Peyer's patch (tissue), 4 donors: ENCODE measurements at places on chromosomes 16 and 17.

DNA sequence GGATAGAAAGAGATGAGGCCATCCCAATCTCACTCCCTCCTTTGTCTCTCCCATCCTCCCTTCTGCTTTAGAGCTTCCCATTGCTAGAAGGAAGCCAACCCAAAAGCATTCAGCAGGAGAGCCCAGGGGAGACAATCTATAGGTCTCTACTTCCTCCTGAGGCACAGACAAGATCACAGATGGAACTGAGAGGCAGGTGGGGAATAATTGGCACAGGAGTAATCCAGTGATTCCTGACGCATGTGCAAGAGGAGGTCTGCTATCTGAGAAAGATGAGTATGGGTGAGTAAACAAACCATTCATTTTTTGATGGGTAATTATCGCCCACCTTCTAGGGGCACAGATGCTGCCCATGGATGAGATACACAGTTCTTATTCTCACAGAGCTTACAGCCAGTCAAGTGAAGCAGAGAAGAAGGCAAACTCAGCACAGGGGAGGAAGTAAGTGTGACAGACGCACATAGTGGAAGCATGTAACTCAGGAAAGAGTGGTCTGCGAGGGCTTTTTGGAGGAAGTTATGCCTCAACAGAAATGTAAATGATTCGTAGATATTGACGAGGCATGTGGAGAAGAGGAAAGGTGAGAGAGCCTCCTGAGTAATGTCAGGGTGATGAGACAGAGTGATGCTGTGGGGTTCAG, 88.9 kb upstream of the HLF start:
- DNase-seq, result no peak

- no peak for DNase-seq
These were observed 9.8 kb downstream of the OTOP3 start for GRCh38 chr17:74945543-74945942.

- peak; percentile 31 for DNase-seq
These were observed 43.3 kb downstream of the BCAS3 start for GRCh38 chr17:60720763-60721531.

GRCh38 chr16:85348065-85348840, 236.0 kb upstream of the CIBAR2 start:
- no peak for DNase-seq

DNA sequence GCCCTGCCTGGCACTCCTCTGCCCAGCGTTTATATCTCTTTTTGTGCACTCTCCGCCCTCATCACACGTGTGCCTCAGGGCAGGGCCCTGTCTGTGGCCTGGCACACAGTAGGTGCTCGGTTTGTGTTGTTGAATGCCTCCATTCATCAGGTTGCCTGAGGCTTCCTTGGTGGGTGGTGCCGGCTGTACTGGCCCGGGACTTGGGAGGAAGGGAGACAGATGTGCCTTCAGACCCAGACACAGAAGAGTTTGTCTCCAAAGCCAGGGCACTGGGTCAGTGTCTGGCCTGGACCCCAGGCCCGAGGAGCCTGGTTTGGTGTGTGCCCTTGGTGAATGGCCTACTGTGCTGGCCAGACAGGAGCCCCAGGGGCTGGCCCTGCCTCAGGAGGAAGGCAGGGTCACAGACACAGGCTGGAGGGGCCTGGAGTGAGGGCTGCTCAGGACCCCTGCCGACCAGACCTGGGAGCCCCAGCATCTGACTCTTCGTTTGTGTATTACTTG, 71.6 kb downstream of the RAI1 start:
- DNase-seq, result no peak

DNA sequence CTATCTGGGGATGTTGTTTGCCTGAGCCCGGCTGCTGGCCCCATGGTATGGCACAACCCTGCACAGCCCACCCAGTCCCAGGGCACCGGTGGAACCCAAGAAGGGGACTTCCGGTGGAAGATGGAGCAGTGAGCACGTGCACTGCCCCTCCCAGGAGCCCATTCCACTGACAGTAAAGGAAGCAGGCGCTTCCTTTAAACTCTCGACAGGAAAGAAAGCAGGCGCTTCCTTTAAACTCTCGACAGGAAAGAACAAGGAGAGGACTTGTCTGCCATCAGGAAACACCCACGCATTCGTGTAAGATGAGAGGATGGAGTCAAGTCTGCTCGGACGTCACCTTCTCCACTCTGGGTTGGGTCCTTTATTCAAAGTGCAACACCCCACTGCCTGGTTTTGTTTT, 53.7 kb downstream of the IL21R start:
- DNase-seq, result no peak

DNA sequence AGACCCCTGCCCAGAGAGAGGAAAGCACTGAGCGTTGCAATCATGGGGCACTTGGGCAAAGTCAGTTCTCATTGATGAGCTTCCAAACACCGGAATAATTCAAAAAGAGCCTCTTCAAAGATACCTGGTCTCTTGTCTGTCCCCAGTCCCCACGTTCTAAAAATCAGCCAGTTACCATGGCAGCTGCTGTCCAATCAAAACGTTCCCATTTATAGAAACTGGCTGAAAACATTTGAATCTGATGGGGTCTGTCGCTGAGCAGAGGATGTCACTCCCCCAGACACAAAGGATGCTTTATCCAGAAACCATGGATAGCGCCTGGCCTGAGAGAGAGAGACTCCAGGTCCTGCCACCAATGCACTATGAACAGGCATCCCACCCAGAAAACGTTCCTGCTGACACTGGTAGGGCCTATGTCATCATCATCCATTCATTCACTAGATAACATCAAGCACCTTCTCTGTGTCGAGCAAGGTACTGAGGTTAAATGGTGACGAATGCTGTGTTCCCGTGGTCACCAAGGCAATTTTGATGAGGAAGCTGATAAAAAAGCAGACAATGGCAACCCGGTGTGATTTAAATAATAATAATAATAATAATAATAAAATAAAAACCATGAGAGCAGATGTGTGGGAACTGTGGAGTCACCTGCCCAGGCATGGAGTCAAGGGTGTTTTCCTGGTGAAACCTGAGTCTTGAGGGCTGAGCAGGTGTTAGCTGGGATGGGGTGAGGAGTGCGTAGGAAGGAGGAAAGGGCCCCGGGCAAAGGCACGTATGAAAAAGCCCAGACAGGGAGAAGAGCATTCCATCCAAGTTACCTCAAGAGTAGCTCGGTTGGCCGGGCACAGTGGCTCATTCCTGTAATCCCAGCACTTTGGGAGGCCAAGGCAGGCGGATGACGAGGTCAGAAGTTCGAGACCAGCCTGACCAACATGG, 19.0 kb upstream of the CALB2 start:
- no peak for DNase-seq

DNA sequence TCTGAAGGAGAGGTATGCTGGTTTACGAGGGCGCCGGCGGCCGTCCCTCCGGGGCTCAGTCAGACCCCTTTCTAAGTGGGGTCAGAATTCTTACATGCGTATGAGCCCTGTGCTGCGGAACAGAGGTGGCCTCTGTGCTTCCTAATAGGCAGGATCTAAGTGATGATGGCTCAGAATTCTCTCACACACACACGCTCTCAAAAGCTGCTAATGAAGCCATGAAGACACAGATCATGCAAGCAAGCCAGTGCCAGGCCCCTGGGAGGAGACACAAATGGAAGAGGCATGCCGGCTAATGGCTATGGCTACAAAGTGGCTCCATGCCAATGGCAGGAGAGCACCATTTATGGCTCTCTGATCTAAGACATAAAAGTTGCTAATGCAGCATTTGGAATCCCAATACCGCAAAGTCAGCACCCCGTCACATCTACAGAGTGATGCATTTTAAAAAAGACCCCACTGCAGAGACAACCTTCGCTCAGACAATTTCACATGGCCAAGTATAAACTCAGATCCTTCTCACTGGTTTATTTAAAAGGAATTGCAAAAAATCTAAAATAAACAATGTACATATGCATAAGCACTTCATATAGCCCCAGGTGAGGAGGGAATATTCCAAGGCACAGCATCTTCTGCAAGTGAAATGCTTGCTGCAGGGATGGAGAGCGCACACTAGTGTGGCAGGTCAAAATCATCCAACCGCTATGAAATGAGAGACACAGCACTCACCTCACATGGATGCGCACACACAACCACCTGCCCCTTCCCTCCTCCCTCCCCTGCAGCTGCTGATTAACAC, 24.5 kb downstream of the NPLOC4 start:
- DNase-seq, result no peak

DNA sequence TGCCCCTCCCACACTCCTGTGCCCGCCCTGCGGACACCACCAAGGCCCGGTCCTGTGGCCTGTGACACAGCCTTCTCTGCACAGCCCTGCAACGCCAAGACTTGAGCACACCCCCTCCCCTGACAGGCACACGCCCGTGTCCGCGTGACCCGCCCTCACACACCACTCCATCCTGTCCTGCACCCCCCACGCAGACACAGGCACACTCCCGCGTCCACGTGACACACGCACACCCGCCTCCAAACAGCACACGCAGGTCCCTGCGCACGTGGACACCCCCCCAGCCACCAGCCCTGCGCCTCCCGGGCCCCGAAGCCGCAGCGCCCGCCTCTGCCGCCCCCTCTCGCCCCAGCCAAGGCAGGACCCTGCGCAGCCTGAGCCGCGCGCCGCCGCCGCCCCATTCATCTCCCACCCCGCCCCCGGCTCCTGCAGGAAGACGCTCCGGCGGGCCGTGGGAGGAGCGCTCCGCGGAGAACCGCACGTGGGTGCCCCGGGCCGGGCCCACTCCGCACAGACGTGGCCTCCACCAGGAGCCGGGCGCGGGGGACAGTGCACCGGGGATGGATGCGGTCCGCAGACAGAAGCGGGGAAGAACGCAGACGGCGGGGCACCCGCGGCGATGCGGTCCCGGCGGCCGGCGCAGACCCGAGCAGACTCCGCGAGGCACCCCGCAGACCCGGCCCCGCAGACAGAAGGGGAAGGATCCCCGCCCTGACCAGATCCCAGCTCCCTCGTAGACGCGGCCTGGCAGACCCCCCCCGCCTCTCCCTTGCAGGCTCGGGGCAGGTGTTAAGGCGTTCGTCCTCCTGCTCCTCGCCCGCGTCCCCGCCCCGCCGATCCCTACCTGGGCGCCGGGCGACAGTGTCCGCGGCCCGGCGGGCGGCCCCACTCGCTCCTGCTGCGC, 506 bp downstream of the CAMKK1 start:
- DNase-seq, result peak; percentile 92

DNA sequence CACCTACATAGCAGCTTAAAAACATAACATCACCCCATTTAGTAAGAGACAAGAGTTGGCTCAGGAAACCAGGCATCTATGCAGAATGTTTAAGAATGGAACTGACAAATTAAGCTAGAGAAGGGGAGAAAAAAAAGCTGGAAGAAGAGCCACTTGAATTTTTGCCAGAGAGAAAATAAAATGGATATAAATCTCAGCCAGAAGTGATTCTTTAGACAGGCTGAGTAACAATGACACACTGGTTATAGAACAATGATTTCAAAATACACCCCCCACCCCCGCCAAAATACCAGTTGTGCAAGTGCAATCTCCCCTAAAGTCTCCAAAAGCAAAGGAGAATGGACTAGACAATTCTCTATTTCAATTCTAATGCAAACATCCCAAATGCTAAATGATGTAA, 22.4 kb downstream of the LSM12 start:
- DNase-seq, result no peak

DNA sequence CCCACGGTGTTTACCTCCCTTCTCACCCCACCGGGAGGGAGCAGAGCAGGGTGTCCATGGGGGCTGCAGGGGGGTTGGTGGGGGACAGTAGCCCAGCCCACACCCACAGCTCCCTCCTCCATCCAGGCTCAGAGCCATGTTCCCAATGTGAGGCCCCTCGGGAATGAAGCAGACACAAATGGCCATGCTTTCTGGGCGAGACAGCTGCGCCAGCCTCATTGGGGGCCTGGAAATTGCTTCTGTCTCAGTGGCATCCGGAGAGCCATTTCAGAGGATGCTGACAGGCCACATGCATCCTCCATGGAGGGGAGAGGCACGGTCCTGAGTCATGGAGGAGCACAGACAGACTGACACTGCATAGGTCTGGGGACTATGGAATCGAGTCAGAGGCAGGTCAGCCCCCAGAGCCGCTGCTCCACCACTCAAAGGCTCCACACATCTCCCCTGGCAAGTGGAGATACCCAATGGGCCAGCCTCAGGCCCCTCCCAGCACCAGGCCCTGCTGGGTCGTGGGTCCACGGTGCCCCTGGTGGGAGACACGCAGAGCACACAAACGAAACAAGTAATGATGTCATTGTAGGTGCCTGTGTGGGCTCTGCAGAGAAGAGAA, 59.6 kb upstream of the ENPP7 start:
- no peak for DNase-seq

- DNase-seq, result no peak
These were observed 80.6 kb downstream of the OR1D5 start for GRCh38 chr17:2982854-2983253.

- DNase-seq, result no peak
These were observed 793.3 kb upstream of the GOT2 start for GRCh38 chr16:59527206-59527997.

- no peak for DNase-seq
These were observed 5.0 kb upstream of the SNAI3 start for GRCh38 chr16:88691129-88691813.

GRCh38 chr17:11885051-11885450, 112.2 kb downstream of the ZNF18 start:
- no peak for DNase-seq

DNA sequence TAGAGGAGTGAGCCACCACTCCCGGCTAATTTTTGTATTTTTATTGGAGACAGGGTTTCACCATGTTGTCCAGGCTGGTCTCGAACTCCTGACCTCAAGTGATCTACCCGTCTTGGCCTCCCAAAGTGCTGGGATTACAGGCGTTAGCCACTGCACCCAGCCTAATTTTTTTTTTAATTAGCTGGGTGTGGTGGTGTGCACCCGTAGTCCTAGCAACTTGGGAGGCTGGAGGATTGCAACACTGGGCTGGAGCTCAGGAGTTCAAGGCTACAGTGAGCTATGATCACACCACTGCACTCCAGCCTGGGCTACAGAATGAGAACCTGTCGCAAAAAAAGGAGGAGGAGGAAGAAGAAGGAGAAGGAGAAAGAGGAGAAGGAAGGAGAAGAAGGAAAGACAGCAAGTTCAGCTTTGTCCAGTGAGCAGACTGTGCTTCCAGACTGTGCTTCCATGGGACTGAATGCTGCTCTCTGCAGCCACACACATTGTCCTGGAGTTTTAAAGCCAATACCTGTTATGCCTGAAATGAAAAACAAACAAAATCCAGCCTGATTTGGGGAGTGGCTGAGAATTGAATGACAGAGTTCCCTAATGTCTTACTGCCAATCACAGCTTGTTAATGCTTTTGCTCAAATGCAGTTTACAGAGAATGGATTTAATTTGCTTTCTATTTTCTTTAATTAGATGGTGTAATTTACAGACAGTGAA, 2.8 kb upstream of the TNFRSF13B start:
- DNase-seq, result no peak

DNA sequence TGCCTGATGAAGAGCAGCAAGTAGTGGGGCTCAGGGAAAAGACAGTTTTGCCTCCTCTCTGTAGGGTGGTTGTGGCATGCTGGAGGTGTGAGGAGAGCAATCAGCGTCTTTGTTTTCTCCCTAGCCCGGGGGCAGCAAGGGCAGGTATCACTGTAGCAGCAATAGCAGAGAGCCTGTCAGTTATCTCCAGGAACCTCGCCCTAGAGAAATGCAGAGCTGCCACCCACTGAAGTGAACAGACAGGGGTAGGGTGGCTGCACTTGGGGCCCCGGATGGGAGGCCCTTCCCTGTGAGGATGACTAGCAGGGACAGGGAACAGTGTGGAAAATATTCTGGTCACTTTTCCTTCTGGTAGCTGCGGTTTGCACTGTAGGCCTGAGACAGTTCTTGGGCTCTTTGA, 886.5 kb downstream of the CDH8 start:
- DNase-seq, result no peak

GRCh38 chr16:17518441-17518840, 47.7 kb upstream of the XYLT1 start:
- no peak for DNase-seq
